ENCODE measurements at places on chromosomes 2 and 18.

- DNase-seq, result peak; percentile 42
Measured at GRCh38 chr2:53519918-53520841, 247.4 kb upstream of the CHAC2 start.

DNA sequence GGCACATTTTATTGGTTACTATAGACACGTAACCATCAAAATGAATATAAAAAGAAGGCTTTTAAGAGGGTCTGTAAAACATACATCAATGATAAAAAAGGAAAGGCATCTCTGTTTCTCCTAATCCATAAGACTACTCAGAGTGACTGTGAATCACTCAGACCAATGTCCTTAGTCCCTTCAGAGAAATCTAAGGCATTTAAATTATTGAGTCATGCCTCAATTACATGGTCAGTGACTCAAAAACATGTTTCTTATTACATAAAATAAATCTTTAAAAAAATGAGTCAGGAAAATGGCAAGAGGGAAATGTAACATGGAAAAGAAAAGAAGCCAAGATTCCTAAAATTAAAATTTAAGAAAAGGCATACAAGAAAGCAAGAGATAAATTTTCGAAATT is 146.6 kb downstream of the ERBB4 start:
- DNase-seq, result no peak

DNA sequence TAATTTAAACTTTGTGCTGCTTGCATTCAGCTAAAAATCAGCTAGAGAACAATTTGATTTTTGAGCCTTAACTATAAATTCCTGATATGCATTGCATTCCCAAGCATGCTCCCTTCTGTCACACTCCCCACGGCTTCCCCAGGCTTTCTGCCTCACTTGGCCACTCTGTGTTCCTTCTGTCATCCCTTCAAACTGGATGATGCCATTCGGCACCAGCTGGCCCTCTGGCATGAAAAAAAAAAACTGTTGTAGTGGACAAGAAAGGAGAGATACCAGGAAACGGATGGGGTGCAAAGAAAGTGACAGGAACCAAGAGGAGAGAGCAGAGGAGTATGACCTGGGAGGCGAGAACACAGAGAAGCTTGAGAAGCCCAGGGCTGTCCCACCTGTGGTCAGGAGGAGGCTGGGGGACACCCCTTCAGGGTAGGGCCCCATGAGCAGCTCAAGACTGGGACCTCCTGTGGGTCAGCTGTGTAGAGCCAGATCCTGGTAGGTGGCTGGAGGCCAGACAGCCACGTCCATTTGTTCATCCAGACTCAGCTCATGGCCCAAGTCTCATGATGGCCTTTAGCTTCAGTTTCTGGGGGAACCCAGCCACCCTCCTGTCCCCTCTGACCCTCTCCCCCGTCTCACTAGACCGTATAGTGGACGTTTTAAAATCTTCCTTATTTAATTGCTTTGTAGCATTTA is 211.8 kb downstream of the GBX2 start:
- DNase-seq, result no peak

- no peak for DNase-seq
Measured at GRCh38 chr2:84906108-84906899, 848 bp downstream of the TMSB10 start.

GRCh38 chr18:48124857-48125626 is 194.6 kb upstream of the SMAD2 start:
- DNase-seq, result no peak

DNA sequence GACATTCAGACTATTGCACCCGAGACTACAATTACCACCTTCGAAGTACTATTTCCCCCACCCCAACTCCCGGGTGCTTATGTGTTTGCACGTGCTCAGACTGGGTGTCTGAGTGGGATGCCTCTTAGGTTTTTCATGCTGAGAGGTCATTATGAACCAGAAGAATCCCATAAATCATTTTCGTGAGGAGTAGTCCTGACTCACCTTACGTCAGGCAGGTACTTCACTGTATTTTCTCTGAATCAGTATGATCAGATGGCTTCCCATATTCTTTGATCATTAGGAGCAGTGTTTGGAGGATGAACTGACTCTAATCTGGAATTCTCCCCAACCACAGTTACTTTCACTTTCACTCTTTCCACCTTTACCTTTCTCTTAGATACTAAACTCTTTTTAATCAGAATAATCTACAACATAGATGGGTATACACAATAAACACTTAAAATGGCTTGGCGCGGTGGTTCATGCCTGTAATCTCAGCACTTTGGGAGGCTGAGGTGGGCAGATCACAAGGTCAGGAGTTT is 38.4 kb upstream of the STAT4 start:
- DNase-seq, result no peak

- DNase-seq, result no peak
Measured at GRCh38 chr18:31241900-31242409, 76.0 kb upstream of the DSG1 start.

All from NCI-H1436 (cell line).